ENCODE measurements at places on chromosomes 12 and 14.

DNA sequence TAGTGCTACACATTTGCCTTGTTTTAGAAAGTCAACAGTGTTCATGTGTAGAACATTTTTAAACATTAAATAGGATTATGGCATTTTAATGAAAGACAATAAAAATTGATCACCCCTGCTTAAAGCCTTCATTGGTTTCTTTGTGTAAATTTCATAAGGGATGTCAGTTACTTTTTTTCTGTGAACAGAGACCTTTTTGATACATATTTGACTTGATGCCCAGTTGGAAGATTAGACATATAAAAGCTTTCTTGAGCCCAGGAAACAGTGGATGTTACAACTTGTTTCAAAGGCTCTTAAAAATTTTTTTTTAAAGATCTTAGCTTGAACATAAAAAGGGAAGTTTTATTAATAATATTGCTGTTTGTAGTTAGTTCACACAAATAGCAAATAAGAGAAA lies 168.7 kb upstream of the PDZRN4 start:
- no peak for DNase-seq

DNA sequence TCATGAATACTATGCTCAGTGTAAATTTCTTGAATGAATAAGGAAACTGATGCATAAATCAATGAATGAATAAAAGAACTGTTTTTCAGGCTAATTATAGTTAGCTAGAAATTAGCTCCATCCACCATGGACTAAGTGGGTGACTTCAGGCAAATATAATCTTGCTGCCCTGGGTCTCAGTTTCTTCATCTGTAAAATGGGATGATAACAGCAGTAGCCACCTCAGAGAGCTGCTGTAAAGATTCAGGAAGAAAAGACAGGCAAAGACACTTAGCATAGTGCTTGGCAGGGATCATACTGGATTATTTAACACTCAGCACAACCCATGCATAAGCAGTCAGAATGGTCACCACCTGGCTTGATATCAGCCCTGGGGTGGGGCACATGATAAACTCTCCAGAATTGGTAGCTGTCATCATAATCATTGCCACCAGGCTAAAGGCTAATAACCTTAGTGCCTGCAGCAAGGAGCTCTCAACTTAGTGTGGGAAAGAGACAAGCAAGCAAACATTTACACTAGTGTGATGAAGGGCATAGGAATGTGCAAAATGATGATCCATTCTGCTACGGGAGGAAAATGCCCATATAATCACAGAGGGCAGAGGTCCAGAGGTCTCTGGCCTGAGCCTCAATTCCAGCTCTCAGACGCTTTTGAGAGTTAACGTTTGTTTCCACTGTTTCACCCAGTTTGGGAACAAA lies 234.7 kb upstream of the TBX3 start:
- no peak for DNase-seq

- no peak for DNase-seq
Measured at GRCh38 chr12:98754095-98754494, 109.0 kb downstream of the APAF1 start.

DNA sequence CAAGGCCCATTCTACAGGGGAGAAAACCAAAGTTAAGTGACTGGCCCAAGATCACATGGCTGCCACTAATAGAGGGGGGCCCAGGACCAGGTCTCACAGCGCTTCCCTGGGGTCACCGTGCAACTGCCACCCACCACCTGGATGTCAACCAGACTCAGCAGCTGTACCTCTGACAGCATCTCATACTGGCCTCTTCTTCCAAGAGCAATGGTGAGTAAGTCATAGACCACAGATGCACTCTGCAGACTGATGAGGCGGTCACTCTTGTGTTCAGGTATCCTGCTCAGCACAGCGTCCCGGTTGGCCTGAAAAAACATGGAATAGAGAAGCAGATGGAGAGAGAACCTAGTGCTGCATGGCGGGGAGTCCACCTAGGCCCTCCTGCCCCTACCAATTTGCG lies 139.9 kb downstream of the TTC7B start:
- DNase-seq = no peak

DNA sequence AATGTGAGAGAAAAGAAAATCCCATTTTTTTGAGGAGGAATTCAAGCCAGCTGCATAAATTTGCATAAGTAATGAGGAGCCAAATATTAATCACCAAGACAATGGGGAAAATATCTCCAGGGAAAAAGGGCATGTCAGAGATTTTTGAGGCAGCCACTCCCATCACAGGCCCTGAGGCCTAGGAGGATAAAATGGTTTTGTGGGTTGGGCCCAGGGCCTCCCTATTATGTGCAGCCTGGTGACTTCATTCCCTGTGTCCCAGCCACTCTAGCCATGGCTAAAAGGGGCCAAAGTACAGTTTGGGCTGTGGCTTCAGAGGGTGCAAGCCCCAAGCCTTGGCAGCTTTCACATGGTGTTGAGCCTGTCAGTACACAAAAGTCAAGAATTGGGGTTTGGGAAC lies 1051.0 kb upstream of the FOXG1 start:
- no peak for DNase-seq

- DNase-seq = no peak
Measured at GRCh38 chr14:51539571-51540037, 112.1 kb upstream of the FRMD6 start.

GRCh38 chr14:49546766-49547165 lies 39.4 kb downstream of the RPS29 start:
- no peak for DNase-seq

DNA sequence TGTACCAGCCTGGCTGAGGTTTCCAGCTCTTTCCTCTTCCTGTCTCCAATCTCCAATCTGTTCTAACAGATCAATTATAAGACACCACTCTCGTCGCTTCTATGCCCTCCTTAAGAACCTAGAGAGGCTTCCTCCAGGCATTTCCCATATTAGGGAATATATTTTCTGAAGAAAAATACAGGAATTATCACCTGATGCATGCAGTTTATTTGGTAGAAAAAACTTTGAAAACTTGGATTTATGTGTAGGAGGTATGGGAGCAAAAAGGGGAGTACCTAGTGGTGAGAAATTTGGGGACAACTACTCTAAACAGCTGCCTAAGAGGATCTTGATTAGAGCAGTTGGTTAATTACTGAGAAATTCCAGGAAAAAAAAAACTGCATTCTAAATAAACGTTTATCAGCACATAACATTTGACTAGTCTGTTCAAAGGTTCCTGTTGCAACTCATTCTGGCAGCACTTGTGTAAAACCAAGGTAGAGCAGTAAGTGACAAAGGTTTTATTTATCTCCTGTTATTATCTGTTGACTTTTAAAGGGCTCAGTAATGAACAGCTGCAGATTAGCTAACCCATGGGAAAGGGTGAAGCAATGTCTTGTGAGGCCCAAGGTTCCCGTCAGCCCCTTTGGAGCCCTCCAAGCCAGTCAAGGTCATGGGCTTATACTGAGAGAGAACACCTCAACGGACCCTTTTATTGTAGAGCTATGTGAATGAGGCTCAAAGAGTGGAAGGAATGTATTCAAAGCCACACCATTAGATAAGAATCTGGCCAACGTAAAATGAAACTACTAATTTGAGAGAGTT lies 36.4 kb upstream of the NR1H4 start:
- DNase-seq = no peak

DNA sequence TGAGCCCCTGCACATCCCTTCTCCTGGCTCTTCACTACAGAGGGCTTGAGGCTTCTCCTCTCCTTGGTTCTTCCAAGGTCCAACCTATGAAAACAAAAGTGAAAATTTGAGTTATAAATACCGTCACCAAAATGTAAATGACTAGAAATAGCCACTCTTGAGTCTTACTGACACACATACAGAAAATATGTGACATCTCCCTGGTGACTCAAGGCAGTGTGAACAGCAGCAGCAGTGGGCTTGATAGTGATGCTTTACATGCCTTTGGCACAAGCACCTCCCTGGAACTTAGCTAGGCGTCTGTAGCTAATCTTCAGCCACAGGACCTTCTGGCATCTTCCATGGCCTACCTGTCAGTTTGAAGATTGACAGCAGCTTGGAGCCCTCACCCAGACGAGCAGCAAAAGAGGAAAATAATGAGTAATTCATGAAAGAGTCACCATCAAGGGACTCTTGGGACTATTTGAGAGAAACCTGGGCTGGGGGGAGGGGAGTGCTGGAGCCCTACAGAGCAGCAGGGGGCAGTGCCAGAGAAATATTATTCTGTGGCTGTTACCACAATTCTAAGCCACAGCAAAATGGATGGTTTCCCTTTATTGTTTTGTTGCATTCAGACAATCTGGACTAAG lies 158.0 kb downstream of the KCNK10 start:
- no peak for DNase-seq

- DNase-seq = no peak
Measured at GRCh38 chr14:32603992-32604565, 275.0 kb downstream of the AKAP6 start.

GRCh38 chr14:53304726-53305381 lies 151.7 kb upstream of the DDHD1 start:
- DNase-seq = no peak

GRCh38 chr12:129549656-129550055 lies 354.2 kb downstream of the TMEM132D start:
- DNase-seq = no peak
